Mesothelial cell of epicardium (in vitro differentiated cells): ENCODE measurements at places on chromosomes 6 and 20. TPM values are rescaled to one million over a fixed set of nuclear protein-coding genes. Genes with fewer than 3 reads are reported as not detected.

RGS17 gene
- total RNA-seq: 1.1 to 1.3 TPM (median 1.2 TPM) in 3 replicates

ENTPD6 gene
- 59.3 to 68.6 TPM (median 67.8 TPM) in 3 replicates for total RNA-seq

TMEM200A gene
- total RNA-seq: 10.6 to 11.3 TPM (median 11.3 TPM) in 3 replicates

CGA gene
- total RNA-seq: not detected in 3 replicates

NAPB gene
- 16.3 to 18.0 TPM (median 16.4 TPM) in 3 replicates for total RNA-seq

BMP2 gene
- total RNA-seq: 9.2 to 10.5 TPM (median 9.4 TPM) in 3 replicates

TULP4 gene
- 133 to 137 TPM (median 135 TPM) in 3 replicates for total RNA-seq

- no peak for DNase-seq
These were observed 65.6 kb downstream of the ATP9A start for GRCh38 chr20:51702556-51702955.

- no peak for DNase-seq
These were observed 15.6 kb downstream of the SLC13A3 start for GRCh38 chr20:46635514-46636136.

DNA sequence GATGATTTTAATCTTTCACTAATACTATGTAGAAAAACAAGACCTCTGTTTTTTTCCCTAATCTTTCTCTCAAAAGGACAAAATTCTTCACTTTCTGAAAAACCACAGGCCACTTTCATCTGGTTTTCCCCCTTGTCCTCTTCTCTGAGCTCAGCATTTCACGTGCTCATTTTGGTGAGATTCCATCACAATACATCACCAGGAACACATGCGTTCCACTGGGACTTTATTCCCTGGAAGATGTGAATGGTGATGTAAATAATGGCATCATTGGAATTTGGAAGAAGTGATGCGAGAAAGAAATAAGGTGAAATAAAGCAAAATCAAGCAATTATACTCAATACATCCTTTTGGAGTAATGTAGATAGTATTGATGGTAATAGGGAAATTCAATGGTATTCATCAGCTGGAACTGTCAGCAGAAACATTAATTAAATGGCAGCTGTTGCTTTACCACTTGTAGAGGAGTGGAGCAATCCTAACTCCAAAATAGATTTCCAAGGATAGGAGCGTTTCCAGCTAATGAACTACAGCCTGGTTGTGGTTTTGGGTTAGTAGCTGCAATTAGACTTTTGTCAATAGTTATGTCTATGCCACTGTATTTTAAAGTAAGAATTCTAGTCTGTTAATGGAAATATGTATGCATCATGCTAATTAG, 11.5 kb downstream of the FILIP1 start:
- no peak for DNase-seq

- no peak for DNase-seq
These were observed 76.1 kb downstream of the COL19A1 start for GRCh38 chr6:69942485-69942884.

GRCh38 chr20:53856300-53857295, 213.8 kb downstream of the BCAS1 start:
- no peak for DNase-seq

DNA sequence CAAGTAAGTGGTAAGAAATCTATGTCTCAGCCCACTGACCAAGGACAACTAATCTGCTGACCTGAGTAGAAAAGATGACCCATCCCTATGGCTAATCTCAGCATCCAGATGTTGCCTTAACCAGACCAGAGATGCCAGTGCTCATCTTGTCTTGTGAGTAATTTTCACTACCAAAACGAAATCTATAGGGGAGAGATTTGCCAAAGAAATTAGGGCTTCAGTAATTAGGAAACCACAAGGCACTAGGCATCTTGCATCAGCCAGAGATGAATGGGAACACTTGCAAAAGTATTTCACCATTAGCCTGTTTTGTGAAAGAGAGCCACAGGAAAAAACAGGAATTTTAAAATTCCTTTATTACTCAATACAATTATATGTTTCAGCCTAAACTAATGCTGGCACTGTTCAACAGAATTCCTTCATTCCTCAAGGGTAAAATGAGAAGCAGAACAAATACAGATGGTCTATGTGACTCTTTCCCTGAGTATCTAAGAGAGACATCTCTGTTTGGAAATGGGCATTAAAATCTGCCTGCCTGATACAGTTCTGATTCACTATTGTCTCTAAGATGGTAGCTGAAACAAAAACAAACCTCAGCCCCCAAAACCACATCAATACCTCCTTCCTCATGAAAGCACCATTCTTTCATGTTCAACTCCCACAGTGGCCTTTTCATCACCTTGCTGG, 87.8 kb downstream of the GMDS start:
- no peak for DNase-seq

DNA sequence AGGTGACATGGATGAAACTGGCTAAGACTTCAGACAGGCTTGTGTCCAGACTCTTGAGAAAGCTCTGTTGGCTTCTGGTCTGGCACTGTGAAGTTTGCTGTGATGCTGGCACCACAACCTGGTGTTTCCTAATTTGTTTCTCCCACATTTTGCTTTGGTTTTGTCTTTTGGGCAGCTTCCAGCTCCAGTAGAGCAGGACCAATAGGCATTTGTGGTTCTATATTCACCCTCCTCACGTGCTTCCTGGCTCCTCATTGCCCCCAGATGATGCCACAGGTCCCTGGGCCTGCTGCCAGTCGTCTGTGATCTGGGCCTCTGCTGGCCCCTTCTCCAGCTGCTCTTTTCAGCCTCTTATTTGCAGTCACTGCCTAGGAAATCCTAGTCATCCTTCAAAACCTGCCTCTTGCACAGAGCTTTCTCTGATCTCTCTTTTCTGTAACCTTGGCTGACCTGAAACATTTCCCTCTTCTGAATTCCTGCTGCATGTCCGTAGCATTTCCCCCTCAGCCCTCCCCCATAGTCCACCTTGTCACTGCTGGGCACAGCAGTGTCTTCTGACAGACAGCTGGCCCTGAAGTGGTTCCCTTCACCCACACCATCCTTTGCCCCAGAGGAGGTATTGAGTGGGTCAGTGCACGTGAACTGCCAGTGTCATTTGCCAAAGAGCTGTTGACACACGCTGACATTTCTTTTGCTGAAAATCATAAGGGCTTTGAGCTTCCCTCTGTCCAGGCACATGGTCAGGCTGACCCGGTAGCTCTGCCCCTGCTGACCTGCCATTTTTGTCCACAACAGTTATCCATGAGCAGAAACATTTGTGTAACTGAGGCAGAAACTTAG, 63.0 kb downstream of the PTPN1 start:
- DNase-seq: no peak

DNA sequence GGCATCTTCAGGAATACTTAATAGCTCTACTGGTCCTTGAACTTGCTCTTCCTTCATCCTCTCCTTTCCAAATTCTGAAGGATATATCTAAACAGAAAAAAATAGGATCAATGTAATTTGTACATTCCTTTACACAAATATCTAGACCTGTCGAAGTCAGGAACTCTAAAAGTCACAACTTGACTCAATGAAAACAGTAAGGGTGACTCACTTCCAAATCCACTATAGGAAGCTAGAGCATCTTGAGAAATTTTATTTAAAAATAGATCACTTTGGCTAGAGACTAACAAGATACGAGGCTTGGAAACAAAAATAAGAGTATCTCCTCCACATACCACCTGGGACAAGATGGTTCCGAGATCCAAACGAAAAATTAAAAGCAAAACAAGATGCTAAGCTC, 12.2 kb downstream of the ESF1 start:
- DNase-seq: no peak

- no peak for DNase-seq
These were observed 104.8 kb upstream of the BTN3A2 start for GRCh38 chr6:26260110-26260637.

- DNase-seq: peak; percentile 23
These were observed 696 bp upstream of the SUPT3H start for GRCh38 chr6:45378334-45378926.

- DNase-seq: no peak
These were observed 205.6 kb downstream of the UST start for GRCh38 chr6:148952147-148953035.

DNA sequence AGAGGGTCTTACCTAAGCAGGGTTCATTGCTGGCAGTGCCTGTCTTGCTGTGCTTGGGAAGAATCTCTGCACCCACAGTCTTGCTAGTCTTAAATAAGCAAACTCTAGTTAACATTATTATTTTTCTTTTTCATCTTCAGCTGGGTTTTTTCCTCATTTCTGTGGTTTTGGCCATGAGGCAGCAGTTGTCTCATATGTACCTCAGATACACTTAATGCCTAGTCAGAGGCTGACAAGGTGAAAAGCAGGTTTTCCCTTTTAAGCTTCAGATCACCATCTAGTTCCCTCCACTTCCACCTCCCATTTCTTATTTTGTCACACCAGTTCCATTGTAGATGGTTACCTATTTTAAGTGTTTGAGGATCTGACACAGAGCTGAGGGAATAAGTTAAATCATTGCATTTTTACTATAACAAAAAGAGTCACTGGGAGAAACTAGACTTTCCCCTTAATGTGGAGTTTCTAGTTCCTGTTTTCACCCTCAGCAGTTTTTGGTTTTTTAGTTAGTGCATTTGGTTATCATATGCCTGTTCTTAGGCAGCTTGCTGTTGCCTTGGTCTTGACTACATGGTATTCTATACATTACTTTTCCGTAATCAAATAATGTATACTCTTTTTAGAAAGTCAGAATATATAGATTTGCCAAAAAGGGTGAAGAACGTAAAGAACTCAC, 46.0 kb downstream of the AFDN start:
- no peak for DNase-seq

DNA sequence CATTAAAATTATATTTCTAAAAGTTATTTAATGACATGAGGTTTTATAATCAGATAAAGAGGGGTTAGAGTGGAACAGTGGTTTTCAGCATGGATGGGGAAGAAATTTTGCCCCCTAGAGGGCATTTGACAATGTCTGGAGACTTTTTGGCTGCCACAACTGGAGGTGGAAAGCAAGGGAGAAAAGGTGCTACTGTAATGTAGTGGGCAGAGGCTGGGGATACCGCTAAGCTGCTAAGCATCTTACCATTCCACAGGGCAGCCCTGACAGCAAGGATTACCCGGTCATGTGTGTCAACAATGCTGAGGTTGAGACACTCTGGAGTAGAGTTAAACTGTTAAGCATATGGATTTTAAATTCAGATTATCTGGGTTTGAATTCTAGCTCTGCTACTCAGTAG, 52.9 kb upstream of the FABP7 start:
- no peak for DNase-seq

- no peak for DNase-seq
These were observed 234.3 kb downstream of the PACRG start for GRCh38 chr6:162962093-162962492.
